Upper lobe of right lung (tissue), 1 donor: ENCODE measurements at places on chromosomes 12 and 14. TPM values are rescaled to one million over a fixed set of nuclear protein-coding genes. Genes with fewer than 3 reads are reported as not detected.
A peak's percentile ranks its signal among the peaks of the same experiment; 100 is the strongest.

Gene ITGB7
- total RNA-seq: 7.7 TPM

Gene ERG28
- 36.1 TPM for total RNA-seq

Gene MAP3K9
- total RNA-seq: 12.0 TPM

Gene SOX5
- 20.1 TPM for total RNA-seq

Gene SRGAP1
- total RNA-seq: 11.4 TPM

Gene OTUB2
- 1.0 TPM for total RNA-seq

Gene FAR2
- total RNA-seq: 13.3 TPM

Gene NOVA1
- 1.6 TPM for total RNA-seq

Gene DTX3
- total RNA-seq: 26.0 TPM

Gene PDZRN4
- 0.75 TPM for total RNA-seq

Gene KCNA5
- 1.8 TPM for total RNA-seq

Gene SOAT2
- not detected for total RNA-seq

Gene TRIAP1
- total RNA-seq: 21.1 TPM

Gene AJUBA
- 37.8 TPM for total RNA-seq

Gene SDSL
- total RNA-seq: 10.7 TPM

Gene TBX3
- 35.9 TPM for total RNA-seq

Gene SIX1
- total RNA-seq: 0.14 TPM

Gene CPNE6
- not detected for total RNA-seq

Gene PAH
- not detected for total RNA-seq

DNA sequence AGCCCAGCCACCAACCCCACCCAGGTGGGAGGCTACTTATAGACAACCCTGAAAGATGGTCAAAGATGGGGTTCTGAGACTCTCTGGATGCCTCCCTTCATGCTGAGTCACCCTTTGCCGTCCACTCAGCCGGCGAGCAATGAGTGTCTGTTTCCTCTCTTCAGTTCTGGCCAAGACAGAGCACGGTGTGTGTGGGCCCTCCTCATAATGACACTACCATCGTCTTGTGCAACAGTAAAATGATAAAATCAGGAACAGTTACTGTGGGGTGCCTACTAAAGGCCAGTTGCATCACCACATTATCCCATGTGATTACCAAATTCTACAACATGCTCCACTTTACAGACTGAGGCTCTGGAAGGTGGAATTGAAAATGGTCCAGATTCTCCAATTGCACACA, 7.0 kb upstream of the BDKRB1 start:
- peak; percentile 60 for DNase-seq

- no peak for DNase-seq
Measured at GRCh38 chr12:11540156-11540555, 109.3 kb upstream of the ETV6 start.

DNA sequence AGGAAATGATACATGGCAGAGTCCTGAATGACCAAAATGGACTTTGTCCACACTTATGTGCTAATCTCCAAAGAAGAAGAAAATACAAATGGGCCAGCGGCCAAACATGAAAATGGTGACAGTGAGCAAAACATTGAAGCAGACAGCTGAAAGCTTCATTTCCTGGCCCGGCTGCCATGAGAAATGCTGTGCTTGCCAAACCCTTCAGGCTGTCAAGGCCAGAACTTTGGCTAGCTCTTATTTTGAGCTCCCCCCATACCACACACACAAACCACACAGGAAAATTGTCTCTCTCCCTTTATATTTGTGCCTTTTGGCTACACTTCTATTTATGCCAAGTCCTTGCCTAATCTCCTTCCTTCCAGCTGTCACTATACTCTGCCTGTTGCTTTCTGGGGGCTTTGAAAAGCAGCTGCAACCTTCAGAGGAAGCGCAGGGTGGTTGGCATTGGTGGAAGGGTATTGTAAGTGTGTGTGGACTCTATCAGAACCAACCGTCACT, 323.8 kb downstream of the RAD51B start:
- no peak for DNase-seq

- no peak for DNase-seq
Measured at GRCh38 chr14:29529418-29529817, 398.2 kb downstream of the PRKD1 start.

- DNase-seq: no peak
Measured at GRCh38 chr12:105850103-105850968, 288.4 kb downstream of the NUAK1 start.

GRCh38 chr12:104566244-104566993, 109.7 kb downstream of the CHST11 start:
- no peak for DNase-seq

GRCh38 chr12:32692358-32692757, 13.3 kb downstream of the DNM1L start:
- DNase-seq: no peak

DNA sequence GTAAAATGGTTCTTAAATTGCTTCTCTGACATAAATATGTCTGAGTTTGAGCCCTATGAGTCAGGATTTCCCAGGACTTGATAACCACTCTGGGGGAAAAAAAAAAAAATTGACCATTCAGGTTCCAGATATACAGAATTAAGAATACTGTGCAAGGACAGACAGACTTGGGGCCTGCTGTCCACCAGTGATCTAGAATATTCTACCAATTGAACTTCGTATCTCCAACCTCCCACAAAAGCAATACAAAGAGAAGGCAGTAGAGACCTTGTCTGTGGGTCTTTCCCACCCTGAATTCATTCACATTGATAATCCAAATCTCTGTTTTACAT, 4.1 kb downstream of the SINHCAF start:
- no peak for DNase-seq

DNA sequence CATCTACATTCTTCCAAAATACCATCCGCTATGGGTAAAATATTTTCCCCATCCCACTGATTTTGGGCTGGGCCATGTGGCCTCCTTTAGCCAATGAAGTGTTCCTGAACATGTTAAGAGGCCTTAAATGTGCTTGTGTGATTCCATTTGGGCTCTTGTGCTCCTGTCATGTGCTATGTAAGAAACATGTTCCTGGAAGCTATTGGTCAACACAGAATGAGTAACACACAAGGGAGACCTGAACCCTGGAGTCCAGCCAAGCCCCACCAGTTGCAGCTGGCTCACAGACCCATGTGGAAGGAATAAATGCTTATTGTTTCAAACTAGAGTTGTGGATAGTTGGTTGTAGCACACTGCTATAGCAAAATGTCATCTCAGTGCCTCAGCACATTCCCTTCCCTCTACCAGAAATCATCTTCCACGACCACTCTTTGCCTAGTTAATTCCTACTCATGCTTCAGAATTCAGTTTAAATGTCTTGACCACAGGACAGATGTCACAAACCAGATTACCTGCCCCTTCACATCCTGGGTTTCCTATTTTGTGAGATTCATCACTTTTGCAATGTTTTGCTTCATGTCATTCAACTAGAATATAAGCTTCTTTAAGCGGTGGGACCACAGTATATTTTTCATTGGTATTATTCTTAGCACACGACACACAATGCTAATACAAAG, 217.3 kb upstream of the EEA1 start:
- DNase-seq: no peak

GRCh38 chr12:108840605-108841332, 16.6 kb downstream of the SSH1 start:
- DNase-seq: no peak

DNA sequence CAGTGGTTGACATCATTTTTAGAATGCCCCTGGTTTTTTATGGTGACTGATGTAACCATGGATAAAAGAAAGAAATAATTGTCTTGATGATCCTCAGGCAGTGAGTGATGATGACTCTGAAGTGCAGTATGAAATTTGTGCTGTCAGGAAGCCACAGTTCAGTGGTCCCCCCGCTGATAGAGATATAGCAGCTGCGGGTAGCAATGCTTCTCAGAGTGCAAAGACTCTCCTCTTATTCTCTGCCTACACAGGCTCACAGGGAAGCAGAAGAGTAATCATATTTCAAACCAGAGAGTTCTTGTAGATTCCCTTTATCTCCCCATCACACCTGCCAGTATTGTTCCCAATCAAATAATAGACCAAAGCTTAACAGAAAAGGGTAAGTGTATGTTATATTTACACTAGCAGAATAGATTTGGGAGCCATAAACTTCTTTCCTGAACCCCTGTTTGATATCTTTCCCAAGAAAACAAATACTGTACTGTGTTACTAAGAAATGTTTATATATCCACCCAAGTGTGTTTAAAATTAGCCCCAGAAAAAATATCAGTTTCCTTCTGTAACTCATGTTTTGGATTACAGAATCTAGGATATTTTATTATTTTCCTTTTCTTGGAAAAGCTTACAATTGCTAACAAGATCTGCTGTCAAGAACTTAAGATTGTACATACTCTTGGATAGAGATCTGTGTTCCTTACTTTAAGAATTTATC, 1817.4 kb upstream of the FLRT2 start:
- no peak for DNase-seq

GRCh38 chr12:20390846-20391245, 22.5 kb downstream of the PDE3A start:
- no peak for DNase-seq

- no peak for DNase-seq
Measured at GRCh38 chr14:21068521-21069387, 1.4 kb upstream of the ARHGEF40 start.

- peak; percentile 83 for DNase-seq
Measured at GRCh38 chr12:57005980-57006808, at the start of gene ZBTB39. Gene ZBTB39, minus strand, starts transcription at chr12:57006546. Its CDS starts 1,629 bp downstream, at chr12:57004917.

DNA sequence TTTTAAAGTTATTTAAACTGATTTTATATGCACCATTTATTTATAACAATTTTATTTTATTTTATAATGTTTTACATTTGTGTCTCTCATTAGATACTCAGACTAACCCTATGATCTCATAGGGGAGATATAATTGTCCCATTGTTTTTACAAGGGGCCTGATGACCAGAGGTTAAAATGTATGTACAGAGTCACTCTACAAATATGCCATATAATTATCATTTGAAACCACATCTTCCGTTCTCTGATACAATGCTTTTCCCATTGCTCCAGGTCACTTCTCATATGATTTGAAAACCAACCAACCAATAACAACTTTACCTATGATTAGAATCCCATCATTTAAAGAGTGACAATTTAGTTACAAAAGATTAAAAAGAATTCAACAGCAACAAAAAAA, 137.8 kb downstream of the GPHN start:
- no peak for DNase-seq

GRCh38 chr14:75823334-75823733, 158.5 kb downstream of the TGFB3 start:
- no peak for DNase-seq

DNA sequence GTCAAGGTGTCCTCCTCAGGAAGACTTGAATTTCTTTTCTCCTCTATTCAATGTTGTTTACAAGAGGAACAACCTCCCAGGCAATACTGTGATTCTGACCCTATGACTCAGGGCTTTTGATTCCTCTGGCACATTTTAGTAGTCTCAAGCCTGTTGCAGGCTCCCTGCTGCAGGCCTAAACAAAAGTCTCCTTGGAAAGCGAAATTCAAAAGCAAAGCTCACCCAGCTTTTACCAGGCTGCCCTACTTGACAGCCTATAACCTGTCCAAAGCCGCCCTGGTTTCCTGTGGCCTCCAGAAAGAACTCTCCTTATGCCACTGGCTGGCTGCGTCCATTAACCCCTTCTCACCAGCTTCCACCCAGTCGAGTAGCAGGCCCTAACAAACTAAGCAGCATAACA, 11.6 kb downstream of the FGD6 start:
- no peak for DNase-seq

DNA sequence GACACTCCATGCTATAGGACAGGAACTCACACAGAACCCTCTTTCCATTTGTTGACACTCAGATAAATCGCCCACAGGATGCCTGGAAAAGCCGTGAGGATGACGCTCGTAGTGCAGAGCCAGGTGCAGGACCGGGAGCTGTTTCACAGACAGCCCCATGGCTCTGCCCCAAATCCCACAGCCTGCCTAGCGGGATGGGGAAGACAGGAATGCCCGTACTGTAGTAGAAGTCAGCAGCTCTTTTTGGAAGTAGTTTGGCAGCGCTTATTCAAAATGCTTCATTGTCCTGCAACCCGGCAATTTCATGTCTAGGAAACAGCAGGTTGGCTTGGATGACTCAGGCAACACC, 41.6 kb downstream of the JAG2 start:
- DNase-seq: no peak

- peak; percentile 83 for DNase-seq
Measured at GRCh38 chr12:132572106-132572505, 38.3 kb downstream of the LRCOL1 start.

- DNase-seq: no peak
Measured at GRCh38 chr12:87596636-87597035, 432.6 kb downstream of the C12orf50 start.

- DNase-seq: peak; percentile 37
Measured at GRCh38 chr12:38508246-38508645, 191.7 kb downstream of the ALG10B start.

DNA sequence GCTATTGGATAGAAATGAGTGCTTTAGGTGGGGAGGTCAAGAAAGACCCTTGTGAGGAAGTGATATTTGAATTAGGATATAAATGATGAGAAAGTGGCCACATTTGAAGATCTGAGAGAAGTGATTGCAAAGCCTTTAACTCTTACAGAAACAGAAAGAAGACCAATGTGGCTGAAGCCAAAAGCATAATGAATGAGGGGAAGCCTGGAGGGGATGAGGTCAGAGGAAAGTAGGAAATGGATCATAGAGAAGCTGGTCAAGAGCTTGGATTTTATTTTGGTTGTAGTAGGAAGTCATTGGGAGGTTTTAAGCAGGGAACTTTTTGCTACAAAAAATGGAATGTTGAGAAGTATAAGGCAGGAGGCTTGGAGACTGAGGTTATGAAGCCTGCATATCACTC, 3.5 kb upstream of the GYS2 start:
- DNase-seq: no peak

DNA sequence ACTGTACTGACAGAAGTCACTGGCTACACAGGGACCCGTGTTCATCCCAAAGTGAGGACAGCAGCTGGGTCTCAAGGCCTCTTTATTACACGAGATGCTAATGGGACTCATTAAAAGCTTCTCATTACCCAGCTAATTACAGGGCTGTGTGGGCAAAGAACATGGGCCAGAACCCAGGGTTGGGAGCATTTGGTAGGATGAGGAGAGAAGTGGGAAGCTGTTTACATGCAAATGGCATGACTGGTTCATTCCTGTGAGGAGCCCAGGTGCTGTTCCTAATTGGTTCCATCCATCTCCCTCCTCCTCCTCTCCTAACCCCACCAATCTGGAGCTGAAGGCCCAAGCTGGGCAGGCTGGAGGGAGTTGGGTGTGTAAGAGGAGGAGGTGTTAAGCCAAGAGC, 8.9 kb upstream of the TAC3 start:
- no peak for DNase-seq

DNA sequence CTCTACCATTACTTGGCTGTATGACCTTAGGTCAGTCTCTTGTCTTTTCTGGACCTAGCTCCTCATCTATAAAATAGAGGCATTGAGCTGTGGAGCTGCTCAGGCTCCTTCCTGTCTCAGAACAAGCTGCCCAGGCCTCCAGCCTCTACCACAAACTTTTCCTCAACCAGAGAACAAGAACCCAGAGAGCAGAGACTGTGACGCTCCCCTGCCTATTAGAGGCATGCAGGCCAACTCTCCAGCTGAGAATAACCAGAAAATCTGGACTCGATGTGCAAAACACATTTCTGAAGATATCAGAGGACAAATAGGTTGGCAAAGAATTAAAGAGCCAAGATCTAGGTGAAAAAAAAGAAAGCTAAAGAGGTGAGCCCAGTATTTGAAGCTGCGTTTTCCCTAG, 17.8 kb upstream of the PNMA1 start:
- no peak for DNase-seq

- no peak for DNase-seq
Measured at GRCh38 chr14:103028772-103029171, 28.6 kb downstream of the CDC42BPB start.
